ENCODE measurements at places on chromosomes 11 and 22.

DNA sequence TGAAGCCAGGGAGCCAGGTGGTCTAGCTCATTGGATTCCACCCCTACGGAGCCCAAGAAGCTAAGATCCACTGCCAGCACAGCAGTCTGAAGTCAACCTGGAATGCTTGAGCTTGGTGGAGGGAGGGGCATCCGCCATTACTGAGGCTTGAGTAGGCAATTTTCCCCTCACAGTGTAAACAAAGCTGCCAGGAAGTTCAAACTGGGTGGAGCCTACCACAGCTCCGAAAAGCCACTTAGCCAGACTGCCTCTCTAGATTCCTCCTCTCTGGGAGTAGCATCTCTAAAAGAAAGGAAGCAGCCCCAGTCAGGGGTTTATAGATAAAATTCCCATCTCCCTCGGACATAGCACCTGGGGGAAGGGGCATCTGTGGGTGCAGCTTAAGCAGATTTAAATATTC is 620.3 kb downstream of the NELL1 start:
- no peak for DNase-seq
- no peak overlapping the region for H3K27ac ChIP-seq
- H3K27me3 ChIP-seq = no peaks in the 10 kb centered on the region
- no peak overlapping the region for H3K4me3 ChIP-seq
- no peaks in the 10 kb centered on the region for H3K4me1 ChIP-seq

- no peak overlapping the region for H3K4me3 ChIP-seq
- H3K27ac ChIP-seq = no peak overlapping the region
- no peaks in the 10 kb centered on the region for H3K27me3 ChIP-seq
- no peaks in the 10 kb centered on the region for H3K4me1 ChIP-seq
- no peaks in the 10 kb centered on the region for H3K36me3 ChIP-seq
- no peak for DNase-seq
Measured at GRCh38 chr11:33919645-33920044, 27.8 kb upstream of the LMO2 start.

GRCh38 chr11:115197433-115197832 is 306.8 kb downstream of the CADM1 start:
- no peak overlapping the region for H3K27ac ChIP-seq
- peaks cover 8% of the 10 kb centered on the region for H3K4me1 ChIP-seq
- no peaks in the 10 kb centered on the region for H3K36me3 ChIP-seq
- no peak for DNase-seq

DNA sequence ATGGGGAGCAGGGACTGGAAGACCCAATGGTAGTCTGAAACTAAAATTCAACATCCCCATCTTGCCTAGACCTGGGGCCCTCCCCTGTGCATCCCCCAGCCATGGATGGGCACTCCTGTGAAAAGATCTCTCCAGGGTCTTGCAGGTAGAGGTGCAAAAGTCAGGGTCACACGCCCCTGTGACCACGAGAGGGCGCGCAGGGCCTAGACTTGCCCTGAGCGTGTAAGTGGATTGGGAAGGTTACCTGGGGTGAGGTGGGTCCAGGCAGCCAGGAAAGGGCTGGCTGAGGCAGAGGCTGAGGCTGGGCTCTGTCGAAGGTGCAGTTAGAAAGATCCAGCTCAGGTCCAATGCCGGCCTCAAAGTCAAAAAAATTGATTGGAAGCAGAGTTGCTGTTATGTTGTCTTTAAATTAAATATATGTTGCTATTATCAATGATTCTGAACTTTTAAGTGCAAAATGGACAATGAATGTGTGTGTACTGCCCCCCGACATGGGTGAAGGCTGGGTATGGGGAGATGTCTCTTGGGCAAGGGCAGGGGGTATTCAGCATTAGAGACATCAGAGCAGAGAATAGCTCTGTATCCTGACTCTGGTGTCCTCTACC is 4.8 kb upstream of the POU2F3 start:
- no peak overlapping the region for H3K4me3 ChIP-seq
- DNase-seq = peak; percentile 85
- H3K36me3 ChIP-seq = no peaks in the 10 kb centered on the region
- peaks cover 2% of the 10 kb centered on the region for H3K27me3 ChIP-seq
- no peak overlapping the region for H3K27ac ChIP-seq
- H3K4me1 ChIP-seq = no peaks in the 10 kb centered on the region

Data from kidney (tissue), 22 donors.